ENCODE measurements at places on chromosomes 7 and 10. TPM values are rescaled to one million over a fixed set of nuclear protein-coding genes. Genes with fewer than 3 reads are reported as not detected.

DNA sequence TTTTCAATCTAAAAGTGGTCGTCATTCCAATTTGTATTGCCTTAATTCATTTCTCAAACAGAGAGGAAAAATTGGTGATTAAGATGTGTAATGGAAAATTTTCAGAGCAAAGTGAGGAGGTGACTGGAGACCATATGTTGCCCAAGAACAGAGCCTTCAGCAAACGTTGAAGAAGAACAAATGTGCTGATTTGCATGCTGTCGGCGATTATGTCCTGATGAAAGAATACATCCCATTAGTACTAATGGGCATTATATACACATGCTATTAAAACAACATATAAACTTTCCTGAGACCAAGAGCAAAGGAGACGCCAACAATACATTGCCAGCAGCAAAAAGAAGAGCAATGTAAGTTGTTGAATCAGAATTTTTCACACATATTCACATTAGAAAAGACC, 100.0 kb upstream of the ARID5B start:
- no peaks in the 10 kb centered on the region for H3K4me1 ChIP-seq
- H3K4me3 ChIP-seq: no peak overlapping the region
- no peaks in the 10 kb centered on the region for H3K36me3 ChIP-seq
- no peaks in the 10 kb centered on the region for H3K27me3 ChIP-seq
- DNase-seq: no peak
- no peak overlapping the region for H3K27ac ChIP-seq

GRCh38 chr10:80320377-80320776, 30.9 kb upstream of the MAT1A start:
- H3K4me1 ChIP-seq: peaks cover 4% of the 10 kb centered on the region
- no peak for DNase-seq
- no peak overlapping the region for H3K27ac ChIP-seq
- no peaks in the 10 kb centered on the region for H3K27me3 ChIP-seq
- no peaks in the 10 kb centered on the region for H3K36me3 ChIP-seq
- no peak overlapping the region for H3K4me3 ChIP-seq

DNA sequence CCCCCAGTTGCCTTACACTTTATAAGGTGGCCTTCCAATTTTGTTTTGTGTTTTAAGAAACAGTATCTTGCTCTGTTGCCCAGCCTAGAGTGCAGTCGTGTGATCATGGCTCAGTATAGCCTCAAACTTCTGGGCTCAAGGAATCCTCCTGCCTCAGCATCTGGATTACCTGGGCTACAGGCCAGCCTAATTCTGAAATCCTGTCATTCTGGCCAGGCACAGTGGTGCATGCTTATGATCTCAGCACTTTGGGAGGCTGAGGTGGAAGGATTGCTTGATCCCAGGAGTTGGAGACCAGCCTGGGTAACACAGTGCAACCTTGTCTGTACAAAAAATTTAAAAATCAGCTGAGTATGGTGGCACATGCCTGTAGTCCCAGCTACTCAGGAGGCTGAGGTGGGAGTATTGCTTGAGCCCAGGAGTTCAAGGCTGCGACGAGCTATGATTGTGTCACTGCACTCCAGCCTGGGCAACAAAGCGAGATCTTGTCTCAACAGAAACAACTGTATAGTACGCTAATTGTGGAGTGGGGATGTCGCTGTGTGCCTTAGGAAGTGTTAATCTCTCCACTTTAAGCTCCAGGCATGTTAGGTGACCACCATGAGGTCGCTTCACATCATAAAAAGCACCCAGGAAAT, 24.7 kb upstream of the RBM33 start:
- H3K27ac ChIP-seq: no peak overlapping the region
- H3K4me1 ChIP-seq: no peaks in the 10 kb centered on the region
- H3K36me3 ChIP-seq: peaks cover 15% of the 10 kb centered on the region
- peaks cover 9% of the 10 kb centered on the region for H3K27me3 ChIP-seq
- no peak for DNase-seq
- H3K4me3 ChIP-seq: no peak overlapping the region

GRCh38 chr10:86497621-86498020, 24.0 kb downstream of the WAPL start:
- H3K4me3 ChIP-seq: no peak overlapping the region
- peaks cover 8% of the 10 kb centered on the region for H3K4me1 ChIP-seq
- H3K36me3 ChIP-seq: no peaks in the 10 kb centered on the region
- peaks cover under 1% of the 10 kb centered on the region for H3K27me3 ChIP-seq
- H3K27ac ChIP-seq: no peak overlapping the region

DNA sequence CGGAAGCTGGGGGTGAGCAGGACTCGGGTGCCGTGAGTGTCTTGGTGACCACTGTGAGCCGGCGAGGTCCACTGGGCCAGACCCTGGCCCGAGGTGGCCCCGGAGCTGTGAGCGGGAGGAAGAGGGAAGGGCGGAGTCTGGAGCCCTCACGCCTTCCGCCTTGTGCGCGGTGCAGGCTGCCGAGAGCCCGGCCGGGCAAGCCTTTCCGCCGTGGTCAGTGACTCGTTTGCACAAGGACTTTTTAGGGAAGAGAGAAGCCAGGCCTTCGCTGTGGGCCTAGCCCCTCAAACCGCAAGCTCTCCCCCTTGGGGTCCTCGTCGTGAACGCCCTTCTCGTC, 40.9 kb upstream of the ZNF32 start:
- H3K4me1 ChIP-seq: no peaks in the 10 kb centered on the region
- no peaks in the 10 kb centered on the region for H3K36me3 ChIP-seq
- H3K27me3 ChIP-seq: peaks cover 16% of the 10 kb centered on the region

- H3K4me1 ChIP-seq: peaks cover 9% of the 10 kb centered on the region
- no peaks in the 10 kb centered on the region for H3K36me3 ChIP-seq
- peak overlapping the region; percentile 88 for H3K4me3 ChIP-seq
Observed at GRCh38 chr7:8260871-8261694, 884 bp downstream of the ICA1 start.

DNA sequence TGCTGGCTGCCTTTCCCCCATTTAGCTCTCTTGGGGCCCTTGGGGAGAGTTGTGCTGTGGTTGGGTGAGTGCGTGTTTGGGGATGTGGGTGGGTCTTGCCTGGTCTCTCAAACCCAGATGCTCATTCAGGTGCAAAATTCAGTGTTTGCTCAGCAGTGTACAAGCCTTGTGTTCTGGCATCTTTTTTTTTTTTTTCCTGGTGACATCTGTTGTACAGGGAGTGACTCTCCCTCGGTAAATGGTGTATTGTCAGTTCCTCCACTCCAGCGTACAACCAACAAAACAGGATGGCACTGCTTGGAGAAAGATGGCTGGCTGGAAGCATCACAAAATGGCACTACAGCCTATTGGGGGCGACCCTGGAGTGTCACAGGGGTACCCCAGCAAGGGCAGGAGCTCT, 75.5 kb downstream of the LRMDA start:
- no peak overlapping the region for H3K4me3 ChIP-seq
- no peaks in the 10 kb centered on the region for H3K4me1 ChIP-seq
- no peak for DNase-seq
- H3K27ac ChIP-seq: no peak overlapping the region

GRCh38 chr10:44986670-44987069, 8.1 kb upstream of the DEPP1 start:
- no peak overlapping the region for H3K27ac ChIP-seq
- DNase-seq: no peak
- H3K27me3 ChIP-seq: peaks cover 10% of the 10 kb centered on the region
- H3K36me3 ChIP-seq: peaks cover 15% of the 10 kb centered on the region
- H3K4me3 ChIP-seq: no peak overlapping the region

DNA sequence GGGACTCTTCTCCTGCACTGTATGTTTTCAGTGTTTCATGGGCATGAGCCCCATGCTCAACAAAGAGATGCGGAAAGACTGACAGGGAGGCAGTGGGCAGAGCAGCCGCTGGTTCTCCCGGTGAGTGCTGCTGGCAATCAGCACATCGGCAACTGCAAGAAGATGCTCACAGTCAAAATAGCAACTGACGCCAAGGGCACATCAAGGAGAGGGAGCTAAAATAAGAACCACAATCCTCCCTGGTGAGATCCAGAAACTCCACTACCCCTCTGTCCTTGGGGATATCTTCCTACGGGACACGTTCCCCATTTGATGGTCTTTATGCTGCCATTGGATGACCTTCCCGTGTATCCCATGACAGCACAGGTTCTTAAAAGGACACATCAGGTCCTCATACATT, 28.9 kb upstream of the SVIL start:
- peaks cover 26% of the 10 kb centered on the region for H3K4me1 ChIP-seq
- H3K4me3 ChIP-seq: no peak overlapping the region
- peaks cover 3% of the 10 kb centered on the region for H3K27me3 ChIP-seq
- no peak for DNase-seq
- H3K27ac ChIP-seq: peak overlapping the region; percentile 55
- H3K36me3 ChIP-seq: no peaks in the 10 kb centered on the region

- no peak overlapping the region for H3K27ac ChIP-seq
- no peaks in the 10 kb centered on the region for H3K4me1 ChIP-seq
- H3K36me3 ChIP-seq: no peaks in the 10 kb centered on the region
- no peaks in the 10 kb centered on the region for H3K27me3 ChIP-seq
- no peak overlapping the region for H3K4me3 ChIP-seq
Observed at GRCh38 chr7:24158975-24159374, 125.0 kb upstream of the NPY start.

- peaks cover 3% of the 10 kb centered on the region for H3K27me3 ChIP-seq
- H3K4me1 ChIP-seq: peaks cover 1% of the 10 kb centered on the region
- no peak overlapping the region for H3K4me3 ChIP-seq
Observed at GRCh38 chr10:132133449-132134240, 53.1 kb upstream of the DPYSL4 start.

DNA sequence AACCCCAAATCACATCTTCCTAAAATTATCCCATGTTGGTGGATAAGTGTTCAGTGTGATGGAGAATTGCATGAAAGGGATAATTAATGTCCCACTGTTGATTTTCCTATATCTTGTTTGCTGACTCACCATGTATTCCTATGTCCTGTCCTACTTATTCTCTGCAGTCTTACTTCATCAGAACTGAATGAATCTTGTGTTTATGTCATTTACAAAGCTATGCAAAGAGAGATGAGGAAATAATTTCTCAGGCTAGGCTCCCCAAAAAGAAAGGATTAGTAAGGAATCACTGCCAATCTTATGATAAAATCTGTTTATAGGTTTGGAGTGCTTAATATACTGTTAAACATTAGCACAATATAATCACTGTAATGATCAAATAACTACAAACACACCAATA, 360.8 kb downstream of the CRPPA start:
- no peak for DNase-seq
- H3K27ac ChIP-seq: no peak overlapping the region
- H3K4me1 ChIP-seq: peaks cover 26% of the 10 kb centered on the region
- H3K27me3 ChIP-seq: peaks cover 10% of the 10 kb centered on the region
- no peaks in the 10 kb centered on the region for H3K36me3 ChIP-seq
- H3K4me3 ChIP-seq: no peak overlapping the region

- peak overlapping the region; percentile 96 for H3K4me3 ChIP-seq
- DNase-seq: peak; percentile 46
- H3K27ac ChIP-seq: peak overlapping the region; percentile 80
- no peaks in the 10 kb centered on the region for H3K36me3 ChIP-seq
- H3K27me3 ChIP-seq: peaks cover 24% of the 10 kb centered on the region
- peaks cover 23% of the 10 kb centered on the region for H3K4me1 ChIP-seq
Observed at GRCh38 chr7:128408709-128409595, 830 bp downstream of the IMPDH1 start.

- no peak for DNase-seq
- H3K27me3 ChIP-seq: no peaks in the 10 kb centered on the region
- H3K4me1 ChIP-seq: no peaks in the 10 kb centered on the region
- H3K36me3 ChIP-seq: no peaks in the 10 kb centered on the region
Observed at GRCh38 chr7:67723591-67723990, 727.0 kb downstream of the TYW1 start.

- DNase-seq: no peak
- H3K36me3 ChIP-seq: peaks cover 5% of the 10 kb centered on the region
- no peaks in the 10 kb centered on the region for H3K4me1 ChIP-seq
- H3K27ac ChIP-seq: no peak overlapping the region
- peaks cover 2% of the 10 kb centered on the region for H3K27me3 ChIP-seq
Observed at GRCh38 chr7:42893346-42894240, 18.3 kb downstream of the C7orf25 start.

DNA sequence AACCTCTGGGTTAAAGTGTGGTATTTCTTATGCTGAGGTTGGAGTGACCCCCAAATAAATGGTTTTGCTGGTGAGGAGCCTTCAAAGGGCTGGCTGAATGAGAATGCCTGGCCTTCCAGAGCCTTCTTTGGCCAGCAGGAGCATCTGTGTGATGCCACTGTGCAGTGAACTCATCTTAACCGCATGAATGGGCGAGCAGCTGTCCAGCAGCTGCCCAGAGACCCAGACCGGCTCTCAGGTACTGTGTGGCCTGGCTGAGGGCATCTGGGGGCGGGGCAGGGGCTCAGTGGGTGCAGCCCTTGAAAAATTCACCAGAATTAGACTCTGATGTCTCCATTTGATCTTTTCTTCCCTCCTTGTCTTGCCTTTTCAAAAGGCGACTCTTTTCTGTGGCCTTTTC, 59.0 kb downstream of the SYPL1 start:
- H3K36me3 ChIP-seq: no peaks in the 10 kb centered on the region
- peak; percentile 53 for DNase-seq
- H3K27me3 ChIP-seq: peaks cover 2% of the 10 kb centered on the region
- peak overlapping the region; percentile 43 for H3K27ac ChIP-seq
- no peak overlapping the region for H3K4me3 ChIP-seq
- peaks cover 8% of the 10 kb centered on the region for H3K4me1 ChIP-seq

Gene GCK
- total RNA-seq: 43.9 TPM

Gene CALML3
- not detected for total RNA-seq

Gene HGF
- not detected for total RNA-seq

Gene HOXA1
- total RNA-seq: not detected

Gene NRBF2
- 31.0 TPM for total RNA-seq

Gene GPRIN2
- 3.0 TPM for total RNA-seq

Gene MSS51
- 3.5 TPM for total RNA-seq

Gene OR2F2
- total RNA-seq: not detected

Gene SPDYE2B
- total RNA-seq: not detected
